Naive thymus-derived CD4-positive, alpha-beta T cell (primary cell): ENCODE measurements at places on chromosomes 13 and 19. TPM values are rescaled to one million over a fixed set of nuclear protein-coding genes. Genes with fewer than 3 reads are reported as not detected.

The ONECUT3 gene
- not detected for total RNA-seq

The CCDC70 gene
- total RNA-seq = not detected

The KIR3DL2 gene
- total RNA-seq = 6.1 TPM

The ZBTB32 gene
- 1.3 TPM for total RNA-seq

The GYS1 gene
- 82.3 and 86.4 TPM in 2 replicates for total RNA-seq

The IFI30 gene
- 95.4 and 101 TPM in 2 replicates for total RNA-seq

The SIRT2 gene
- total RNA-seq = 42.9 TPM

The ZIK1 gene
- total RNA-seq = 7.0 TPM

The DPF1 gene
- 0.46 and 0.64 TPM in 2 replicates for total RNA-seq

The ADM5 gene
- 3.1 and 4.6 TPM in 2 replicates for total RNA-seq

The CCDC122 gene
- 1.2 TPM for total RNA-seq

The FFAR3 gene
- 0.72 TPM for total RNA-seq

The STOML3 gene
- total RNA-seq = not detected

The LILRB5 gene
- 0.05 TPM in 1 of 2 replicates, not detected in the other for total RNA-seq

The TYROBP gene
- 51.6 TPM for total RNA-seq

The GRIN2D gene
- total RNA-seq = 0.15 and 0.18 TPM in 2 replicates

The CYP2A6 gene
- not detected in 2 replicates for total RNA-seq

The STXBP2 gene
- total RNA-seq = 220 TPM

The ZNF626 gene
- 10.7 TPM for total RNA-seq

The PRR22 gene
- total RNA-seq = 8.6 TPM

The VSTM1 gene
- not detected in 2 replicates for total RNA-seq

The GZMM gene
- 81.4 TPM for total RNA-seq

The SOX21 gene
- total RNA-seq = not detected in 2 replicates

The ASF1B gene
- total RNA-seq = 2.1 TPM

The ZNF296 gene
- 0.57 TPM for total RNA-seq

The PALM gene
- not detected for total RNA-seq

The RFPL4A gene
- not detected for total RNA-seq
